CD4-positive, alpha-beta T cell treated with Interferon alpha-2 for 1 hour (primary cell): ENCODE measurements at places on chromosomes 16 and 17.
A peak's percentile ranks its signal among the peaks of the same experiment; 100 is the strongest.

DNA sequence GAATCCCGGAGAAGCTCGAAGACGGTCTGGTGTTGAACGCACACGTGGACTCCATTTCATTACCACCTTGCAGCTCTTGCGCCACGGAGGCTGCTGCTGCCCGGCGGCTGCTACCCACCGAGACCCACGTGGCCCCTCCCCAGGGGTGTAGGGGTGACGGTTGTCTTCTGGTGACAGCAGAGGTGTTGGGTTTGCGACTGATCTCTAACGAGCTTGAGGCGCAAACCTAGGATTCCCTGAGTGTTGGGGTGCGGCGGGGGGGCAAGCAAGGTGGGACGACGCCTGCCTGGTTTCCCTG, 1.7 kb upstream of the CBX4 start:
- DNase-seq: no peak

- peak; percentile 11 for DNase-seq
Measured at GRCh38 chr16:46787909-46788308, 39.8 kb upstream of the MYLK3 start.

DNA sequence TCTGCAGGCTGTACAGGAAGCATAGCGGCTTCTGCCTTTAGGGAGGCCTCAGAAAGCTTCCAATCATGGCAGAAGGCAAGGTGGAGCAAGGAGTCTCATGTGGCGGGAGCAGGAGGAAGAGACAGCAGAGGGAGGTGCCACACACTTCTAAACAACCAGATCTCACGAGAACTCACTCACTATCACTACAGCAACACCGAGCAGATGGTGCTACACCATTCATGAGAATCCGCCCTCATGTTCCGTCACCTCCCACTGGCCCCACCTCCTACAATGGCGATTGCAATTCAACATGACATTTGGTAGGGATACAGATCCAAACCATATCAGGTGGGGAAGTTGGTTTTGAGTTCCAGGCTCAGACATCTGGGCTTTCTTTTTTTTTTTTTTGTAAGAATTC, 31.9 kb upstream of the NUDT7 start:
- no peak for DNase-seq

GRCh38 chr16:29940656-29941055, 14.6 kb upstream of the KCTD13 start:
- DNase-seq: no peak

DNA sequence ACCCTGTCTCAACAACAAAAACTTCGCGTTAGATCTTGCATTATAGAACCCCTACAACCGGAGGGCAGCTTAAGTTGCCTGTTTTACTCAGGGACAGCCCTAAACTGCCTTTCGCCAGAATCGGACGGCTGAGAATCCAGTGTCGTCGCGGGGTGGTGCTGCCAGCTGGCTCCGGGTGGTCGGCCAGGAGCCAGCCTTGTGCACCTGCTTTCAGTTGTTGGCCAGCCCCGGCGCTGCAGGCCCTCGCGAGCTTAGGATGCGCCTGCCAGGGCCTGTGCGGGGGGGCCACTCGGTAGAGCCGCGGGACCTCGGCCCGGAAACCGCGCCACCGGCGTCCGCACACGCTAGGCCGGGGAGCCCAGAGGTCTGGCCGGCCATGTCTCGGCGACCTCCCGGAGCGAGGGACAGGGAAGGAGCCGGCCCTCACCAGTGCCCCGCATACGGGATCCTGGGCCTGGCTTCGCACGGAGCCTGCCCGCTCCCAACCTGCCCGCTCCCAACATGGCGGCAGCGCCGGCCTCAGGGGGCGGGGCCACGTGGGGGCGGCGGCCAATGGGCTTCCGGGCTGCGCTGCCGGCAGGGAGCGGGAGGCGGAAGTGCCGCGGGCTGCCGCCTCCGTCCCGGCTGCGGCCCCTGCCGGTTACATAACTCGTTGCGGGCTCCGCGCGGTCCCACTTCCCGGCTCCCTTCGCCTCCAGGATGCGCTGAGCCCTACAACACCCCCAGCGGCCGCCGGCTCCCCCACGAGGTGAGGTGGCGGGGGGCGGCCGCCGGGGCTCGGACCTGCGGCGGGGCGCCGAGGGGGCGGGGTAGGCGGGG, 14.2 kb downstream of the NAA60 start:
- DNase-seq: peak; percentile 88

- no peak for DNase-seq
Measured at GRCh38 chr17:74271281-74271680, 2.8 kb upstream of the DNAI2 start.

- no peak for DNase-seq
Measured at GRCh38 chr16:25419681-25420080, 162.0 kb upstream of the ZKSCAN2 start.

DNA sequence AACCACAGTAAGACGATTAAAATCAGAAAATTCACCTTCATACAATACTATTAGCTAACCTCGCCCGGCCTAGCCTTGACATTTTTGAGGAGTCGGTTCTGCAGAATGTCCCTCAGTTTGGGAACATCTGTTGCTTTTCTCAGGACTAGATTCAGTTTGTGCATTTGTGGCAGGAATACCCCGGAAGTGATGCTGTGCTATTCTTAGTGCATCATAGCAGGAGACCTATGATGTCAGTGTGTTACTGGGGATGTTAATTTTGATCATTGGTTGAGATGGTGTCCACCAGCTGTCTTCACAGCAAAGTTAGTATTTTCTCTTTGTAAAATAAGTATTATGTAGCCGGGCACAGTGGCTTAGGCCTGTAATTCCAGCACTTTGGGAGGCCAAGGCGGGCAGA, 21.5 kb upstream of the HELZ start:
- no peak for DNase-seq
